Osteoblast (primary cell): ENCODE measurements at places on chromosomes 1 and 21. TPM values are rescaled to one million over a fixed set of nuclear protein-coding genes. Genes with fewer than 3 reads are reported as not detected.
A peak's percentile ranks its signal among the peaks of the same experiment; 100 is the strongest.

GRCh38 chr1:192550922-192551534 is 24.5 kb upstream of the RGS1 start:
- no peak for DNase-seq

DNA sequence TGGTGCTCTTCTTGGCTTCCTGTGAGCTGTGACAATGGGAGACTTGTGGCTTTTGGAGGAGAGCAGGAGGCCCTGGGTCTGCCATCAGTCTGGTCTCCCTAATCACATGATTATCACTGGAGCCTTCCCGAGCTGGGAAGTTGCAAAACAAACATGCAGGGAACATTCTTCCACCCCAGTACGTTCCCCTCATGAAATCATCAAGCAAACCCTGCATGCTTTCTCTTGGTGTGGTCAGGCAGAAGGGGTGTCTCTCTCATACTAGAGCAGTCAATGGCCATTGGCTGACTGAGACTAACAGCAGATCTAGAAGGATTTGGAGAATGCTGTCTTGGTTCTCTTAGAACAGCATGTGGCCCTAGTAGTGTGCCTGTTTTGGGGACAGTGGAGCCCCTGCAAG is 111.2 kb downstream of the LIPI start:
- no peak for DNase-seq

Gene DMRTB1
- not detected in 2 replicates for total RNA-seq

DNA sequence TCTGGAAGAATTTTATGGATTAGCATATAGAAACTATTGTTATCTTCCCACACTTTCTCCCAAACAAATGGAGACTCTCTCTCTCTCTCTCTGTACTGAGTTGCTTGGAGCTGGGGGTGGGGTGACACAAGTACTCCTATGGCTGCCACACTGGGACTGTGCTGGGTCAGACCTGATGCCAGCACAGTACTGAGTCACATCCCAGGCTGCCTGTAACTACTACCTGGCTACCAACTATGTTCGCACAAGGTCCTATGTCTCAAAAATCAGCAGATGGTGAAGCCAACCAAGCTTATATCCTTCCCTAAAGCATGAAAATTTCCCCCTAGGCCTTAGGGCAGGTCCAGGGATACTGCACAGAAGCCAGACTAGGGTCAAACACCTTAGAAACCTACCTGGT is 66.6 kb downstream of the FAF1 start:
- DNase-seq: no peak

DNA sequence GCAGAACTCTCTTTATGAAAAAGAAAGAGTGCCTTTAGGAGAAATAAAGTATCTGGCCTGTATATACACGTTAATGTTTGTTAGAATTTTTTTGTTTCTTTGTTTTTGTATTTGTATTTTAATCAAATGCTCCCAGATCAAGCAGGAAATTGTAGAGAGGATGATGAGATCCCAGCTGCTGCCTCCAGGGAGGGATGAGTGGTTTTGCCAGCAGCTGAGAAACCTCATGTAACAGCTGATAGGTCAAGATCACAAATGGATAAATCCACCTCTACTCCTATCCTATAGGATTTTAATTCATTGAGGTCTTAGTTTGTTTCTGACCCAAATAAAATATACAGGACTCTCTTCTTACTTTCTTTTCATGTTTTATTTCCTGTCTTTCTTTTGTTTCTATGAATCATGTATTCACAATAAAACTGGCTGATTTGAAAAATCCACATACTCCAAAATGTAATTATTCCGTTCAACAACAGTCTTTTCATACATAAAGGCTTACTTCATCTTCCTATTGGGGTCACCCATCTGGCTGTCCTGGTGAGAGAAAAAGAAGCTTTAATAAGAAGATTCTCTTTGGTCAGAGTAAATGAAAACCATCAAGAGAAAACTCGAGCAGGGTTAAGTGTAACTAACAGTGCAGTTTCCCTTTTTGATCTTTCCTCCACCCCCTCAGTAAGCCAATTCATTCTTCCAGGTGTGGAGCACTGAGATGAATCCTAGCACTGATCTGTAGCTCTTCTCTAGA is 129.3 kb upstream of the PLPPR5 start:
- DNase-seq: peak; percentile 23

Gene KCNK1
- 3.6 and 4.7 TPM in 2 replicates for total RNA-seq

DNA sequence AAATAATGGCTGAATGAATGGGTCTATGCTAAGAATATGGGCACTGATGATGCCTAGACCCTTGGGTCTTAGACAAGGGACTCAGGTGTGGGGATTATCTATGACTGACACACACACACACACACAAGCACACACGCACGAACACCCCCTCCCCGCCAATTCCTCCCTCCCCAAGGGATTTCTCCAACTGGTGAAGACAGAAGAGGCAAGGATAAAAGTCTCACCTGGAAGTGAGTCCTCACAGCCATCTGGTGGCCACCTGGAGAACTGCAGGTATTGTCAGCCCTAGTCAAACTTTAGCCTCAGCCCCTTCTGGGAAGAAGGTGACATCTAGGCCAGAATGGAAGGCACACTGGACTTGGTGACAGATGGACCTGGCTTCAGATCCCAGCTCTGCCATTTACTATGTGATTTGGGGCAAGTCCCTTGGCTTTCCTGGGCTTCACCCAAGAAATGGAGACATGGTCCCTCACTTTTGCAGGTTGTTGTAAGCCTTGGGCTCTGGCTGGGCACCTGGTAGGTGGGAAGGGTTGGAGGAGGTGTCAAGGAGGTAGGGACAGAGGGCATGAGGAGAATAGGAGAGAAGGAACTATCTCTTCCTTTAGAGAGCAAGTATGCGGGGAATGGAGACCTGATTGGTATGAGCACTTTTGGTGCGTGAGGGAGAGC is 4.0 kb upstream of the GPR3 start:
- DNase-seq: peak; percentile 89

Gene S100A16
- total RNA-seq: 160 and 190 TPM in 2 replicates

DNA sequence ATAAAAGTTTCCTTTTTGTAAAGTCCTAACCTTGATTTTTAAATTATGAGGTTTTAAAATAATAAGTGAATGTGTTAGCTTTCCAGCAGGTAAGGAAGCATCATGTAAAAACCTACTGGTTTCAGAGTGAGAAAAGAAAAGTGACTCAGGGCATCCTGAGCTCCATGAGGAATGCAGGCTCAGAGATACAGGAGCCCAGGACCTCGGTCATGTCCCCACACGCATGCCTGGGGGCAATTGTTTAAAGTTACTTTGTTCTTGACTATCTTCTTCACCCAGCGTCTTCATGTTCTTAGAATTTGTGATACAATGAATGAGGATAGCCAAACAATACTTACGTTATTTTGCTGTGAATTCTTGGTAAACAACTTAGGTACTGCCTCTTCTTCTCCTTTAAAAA is 117.4 kb upstream of the PLPPR5 start:
- DNase-seq: no peak

Gene RHOU
- under 0.01 and 0.72 TPM in 2 replicates for total RNA-seq

DNA sequence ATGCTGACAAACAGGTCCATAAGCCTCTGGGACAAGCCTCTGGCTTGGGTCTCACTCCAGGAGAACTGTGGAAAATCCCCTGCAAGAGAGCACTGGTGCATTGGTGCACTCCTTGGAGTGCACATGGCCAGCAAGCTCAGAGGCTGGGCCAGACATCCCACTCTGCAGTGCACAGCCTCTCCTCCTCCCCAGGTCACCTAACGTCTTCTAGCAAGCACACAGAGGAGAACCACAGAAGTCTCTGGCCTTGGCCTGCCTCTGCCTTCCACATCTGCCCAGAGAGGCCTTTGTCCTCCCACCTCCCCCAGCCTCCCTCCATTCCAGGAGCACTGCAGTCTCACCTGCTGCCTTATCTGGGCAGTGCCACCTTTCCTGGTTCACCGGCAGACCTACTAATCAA is 4.2 kb downstream of the PGLYRP3 start:
- no peak for DNase-seq

DNA sequence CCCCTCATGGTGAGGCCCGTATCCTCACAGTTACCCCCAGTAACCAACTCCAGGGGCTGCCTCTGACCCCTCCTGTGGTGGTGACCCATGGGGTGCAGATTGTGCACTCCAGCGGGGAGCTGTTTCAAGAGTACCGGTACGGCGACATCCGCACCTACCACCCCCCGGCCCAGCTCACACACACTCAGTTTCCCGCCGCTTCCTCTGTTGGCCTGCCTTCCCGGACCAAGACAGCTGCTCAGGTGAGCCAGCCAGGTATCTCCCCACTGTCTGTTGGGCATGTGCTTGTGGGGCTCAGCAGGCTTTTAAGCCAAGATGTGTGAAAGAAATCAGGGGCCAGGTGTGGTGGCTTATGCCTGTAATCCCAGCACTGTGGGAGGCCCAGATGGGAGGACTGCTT is 39.9 kb downstream of the ZBTB17 start:
- DNase-seq: peak; percentile 39

DNA sequence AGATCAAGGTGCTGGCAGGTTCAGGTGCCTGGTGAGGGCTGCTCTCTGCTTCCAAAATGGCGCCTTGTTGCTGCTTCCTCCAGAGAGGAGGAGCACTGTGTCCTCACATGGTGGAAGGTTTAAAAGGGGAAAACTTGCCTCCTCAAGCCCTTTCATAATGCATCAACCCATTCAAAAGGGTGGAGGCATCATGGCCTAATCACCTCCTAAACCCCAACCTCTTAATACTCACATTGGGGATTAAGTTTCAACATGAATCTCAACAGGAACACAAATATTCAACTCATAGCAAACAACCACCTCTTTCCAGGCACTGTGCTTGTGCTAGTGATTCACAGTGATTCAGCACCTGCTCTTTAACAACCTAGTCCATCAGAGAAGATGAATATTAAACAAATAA is 4.2 kb downstream of the S100A12 start:
- no peak for DNase-seq

GRCh38 chr1:223299553-223299952 is 64.4 kb downstream of the SUSD4 start:
- DNase-seq: no peak

Gene NR0B2
- total RNA-seq: not detected in 2 replicates
